ENCODE measurements at places on chromosomes 2 and 18. TPM values are rescaled to one million over a fixed set of nuclear protein-coding genes. Genes with fewer than 3 reads are reported as not detected.

- DNase-seq: no peak
- no peaks in the 10 kb centered on the region for H3K4me1 ChIP-seq
- no peak overlapping the region for H3K27ac ChIP-seq
- H3K27me3 ChIP-seq: peaks cover 2% of the 10 kb centered on the region
Observed at GRCh38 chr2:208228476-208228875, 26.4 kb downstream of the IDH1 start.

DNA sequence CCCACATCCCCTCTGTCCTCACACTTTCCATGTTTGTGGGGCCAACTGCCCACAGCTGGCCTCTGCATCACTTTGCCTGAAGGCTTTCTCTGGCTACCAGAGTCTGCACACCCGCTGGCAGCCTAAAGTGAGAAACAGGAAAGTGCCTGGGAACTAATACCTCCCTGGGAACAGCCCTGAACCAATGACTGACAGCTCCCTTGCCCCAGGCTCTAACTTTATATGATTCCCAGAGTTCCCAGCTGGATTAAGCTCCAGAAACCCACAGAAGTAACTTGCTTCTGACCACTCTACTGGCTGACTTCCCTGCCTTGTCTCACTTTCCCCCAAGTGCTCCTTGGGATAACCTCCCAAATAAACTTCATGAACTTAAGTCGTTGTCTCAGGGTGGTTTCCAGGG, 159.6 kb upstream of the LMAN1 start:
- H3K36me3 ChIP-seq: no peaks in the 10 kb centered on the region
- H3K27ac ChIP-seq: no peak overlapping the region
- no peak overlapping the region for H3K4me3 ChIP-seq
- H3K4me1 ChIP-seq: no peaks in the 10 kb centered on the region

- DNase-seq: no peak
- no peaks in the 10 kb centered on the region for H3K27me3 ChIP-seq
- no peak overlapping the region for H3K4me3 ChIP-seq
- no peak overlapping the region for H3K27ac ChIP-seq
Observed at GRCh38 chr2:103660947-103661346, 899.1 kb downstream of the TMEM182 start.

Gene CMPK2
- total RNA-seq: 9.8 TPM

Gene C2orf66
- not detected for total RNA-seq

DNA sequence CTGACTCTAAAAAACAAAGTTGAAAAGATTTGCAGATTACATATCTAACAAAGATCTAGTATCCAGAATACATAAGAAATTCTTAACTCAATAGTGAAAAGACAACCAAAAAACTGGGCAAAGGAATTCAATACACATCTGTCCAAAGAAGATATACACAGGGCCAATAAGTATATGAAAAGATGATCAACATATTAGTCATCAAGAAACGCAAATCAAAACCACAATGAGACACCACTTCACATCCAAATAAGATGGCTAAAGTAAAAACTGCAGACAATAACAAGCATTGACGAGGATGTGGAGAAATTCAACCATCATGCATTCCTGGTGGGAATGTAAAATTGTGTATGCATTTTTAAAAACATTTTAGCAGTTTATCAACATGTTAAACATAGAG, 256.0 kb downstream of the EIPR1 start:
- peaks cover 2% of the 10 kb centered on the region for H3K27me3 ChIP-seq
- no peak overlapping the region for H3K27ac ChIP-seq
- H3K4me3 ChIP-seq: no peak overlapping the region
- H3K4me1 ChIP-seq: no peaks in the 10 kb centered on the region
- no peaks in the 10 kb centered on the region for H3K36me3 ChIP-seq

DNA sequence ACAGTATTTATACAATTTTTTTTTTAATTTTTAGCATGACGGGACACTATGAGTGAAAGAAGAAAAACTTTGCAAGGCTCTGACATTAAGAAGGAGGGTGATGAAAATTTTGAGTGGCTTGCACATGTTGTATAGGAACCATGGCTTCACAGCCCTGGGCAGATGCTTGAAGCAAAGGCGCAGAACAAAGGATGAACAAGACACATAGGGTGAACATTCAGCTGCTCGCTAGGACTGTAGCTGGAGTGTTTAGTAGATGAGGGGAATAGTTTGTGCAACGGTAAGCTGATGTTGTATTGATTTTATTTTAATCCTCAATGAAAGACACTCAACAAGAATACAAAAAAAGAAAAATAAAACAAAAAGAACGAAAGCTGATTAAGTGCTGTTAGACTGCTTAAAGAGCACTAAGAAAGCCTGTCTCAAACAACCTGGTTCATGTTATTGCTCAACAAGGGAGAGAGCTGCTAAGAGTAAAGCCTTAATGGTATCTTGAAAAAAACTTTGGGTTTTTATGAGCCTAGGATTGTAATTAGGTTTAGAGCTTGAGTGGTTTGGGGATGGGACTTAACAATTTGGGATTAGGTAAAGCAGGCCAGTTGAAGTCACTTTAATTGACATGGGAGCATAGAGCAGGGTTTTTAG, 41.2 kb upstream of the GCFC2 start:
- no peak overlapping the region for H3K27ac ChIP-seq
- no peak overlapping the region for H3K4me3 ChIP-seq
- H3K27me3 ChIP-seq: peaks cover 2% of the 10 kb centered on the region
- no peak for DNase-seq

GRCh38 chr2:143357966-143358365, 228.7 kb downstream of the ARHGAP15 start:
- no peak overlapping the region for H3K4me3 ChIP-seq
- DNase-seq: no peak
- no peak overlapping the region for H3K27ac ChIP-seq
- H3K36me3 ChIP-seq: no peaks in the 10 kb centered on the region

Gene SLC14A1
- total RNA-seq: 2.2 TPM

DNA sequence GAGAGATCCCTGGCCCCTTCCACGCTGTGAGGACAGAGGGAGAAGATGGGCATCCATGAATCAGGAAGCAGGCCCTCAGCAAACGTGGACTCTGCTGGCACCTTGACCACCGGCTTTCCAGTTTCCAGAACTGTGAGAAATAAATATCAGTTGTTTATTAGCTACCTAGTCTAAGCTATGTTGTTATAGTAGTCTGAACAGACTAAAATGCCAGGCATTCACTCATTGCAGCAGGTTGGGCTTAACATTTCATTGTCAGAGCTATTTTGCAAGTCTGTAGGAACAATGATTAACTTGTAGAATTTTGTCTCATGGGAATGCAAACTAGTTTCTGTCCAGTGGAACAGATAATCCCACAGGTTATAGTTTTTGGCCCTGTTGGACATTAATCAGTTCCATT, 24.8 kb upstream of the TBC1D8 start:
- peaks cover 4% of the 10 kb centered on the region for H3K4me1 ChIP-seq
- H3K36me3 ChIP-seq: no peaks in the 10 kb centered on the region
- no peaks in the 10 kb centered on the region for H3K27me3 ChIP-seq
- H3K27ac ChIP-seq: no peak overlapping the region

Gene IL1RL1
- total RNA-seq: 0.35 TPM

Gene PLB1
- 0.28 TPM for total RNA-seq

- H3K4me1 ChIP-seq: no peaks in the 10 kb centered on the region
- no peaks in the 10 kb centered on the region for H3K36me3 ChIP-seq
- H3K4me3 ChIP-seq: no peak overlapping the region
- no peaks in the 10 kb centered on the region for H3K27me3 ChIP-seq
- no peak for DNase-seq
Observed at GRCh38 chr2:173221937-173222594, 132.6 kb upstream of the CDCA7 start.

DNA sequence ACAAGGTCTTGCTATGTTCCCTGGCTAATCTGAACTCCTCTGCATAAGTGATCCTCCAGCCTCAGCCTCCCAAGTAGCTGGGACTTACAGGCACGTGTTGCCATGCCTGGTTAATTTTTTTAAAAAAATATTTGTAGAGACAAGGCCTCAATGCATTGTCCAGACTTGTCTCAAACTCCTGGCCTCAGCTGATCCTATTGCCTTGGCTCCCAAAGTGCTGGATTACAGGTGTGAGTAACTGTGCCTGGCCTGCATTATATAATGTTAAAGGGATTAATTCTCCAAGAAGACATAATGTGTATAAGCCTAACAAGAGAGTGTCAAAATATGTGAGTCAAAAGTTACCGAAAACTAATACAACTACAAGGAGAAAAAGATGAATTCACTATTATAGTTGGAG, 32.2 kb downstream of the BUB1 start:
- H3K4me3 ChIP-seq: no peak overlapping the region
- H3K4me1 ChIP-seq: no peaks in the 10 kb centered on the region
- H3K27ac ChIP-seq: no peak overlapping the region
- no peaks in the 10 kb centered on the region for H3K27me3 ChIP-seq
- no peaks in the 10 kb centered on the region for H3K36me3 ChIP-seq

Gene REG1A
- 9.4 TPM for total RNA-seq

Gene CFC1
- total RNA-seq: not detected

- H3K27me3 ChIP-seq: peaks cover 2% of the 10 kb centered on the region
- no peaks in the 10 kb centered on the region for H3K36me3 ChIP-seq
- DNase-seq: no peak
- H3K4me3 ChIP-seq: no peak overlapping the region
- no peaks in the 10 kb centered on the region for H3K4me1 ChIP-seq
- H3K27ac ChIP-seq: no peak overlapping the region
Observed at GRCh38 chr18:31505156-31505555, 7.2 kb downstream of the DSG2 start.

GRCh38 chr18:9910661-9911060, 3.2 kb upstream of the VAPA start:
- DNase-seq: no peak
- H3K4me3 ChIP-seq: no peak overlapping the region
- H3K36me3 ChIP-seq: no peaks in the 10 kb centered on the region
- no peaks in the 10 kb centered on the region for H3K27me3 ChIP-seq
- peaks cover 6% of the 10 kb centered on the region for H3K4me1 ChIP-seq

Gene CYP26B1
- not detected for total RNA-seq

GRCh38 chr18:9130806-9131205, 5.8 kb upstream of the ANKRD12 start:
- peaks cover 3% of the 10 kb centered on the region for H3K4me1 ChIP-seq
- H3K27ac ChIP-seq: no peak overlapping the region
- H3K36me3 ChIP-seq: peaks cover 81% of the 10 kb centered on the region

DNA sequence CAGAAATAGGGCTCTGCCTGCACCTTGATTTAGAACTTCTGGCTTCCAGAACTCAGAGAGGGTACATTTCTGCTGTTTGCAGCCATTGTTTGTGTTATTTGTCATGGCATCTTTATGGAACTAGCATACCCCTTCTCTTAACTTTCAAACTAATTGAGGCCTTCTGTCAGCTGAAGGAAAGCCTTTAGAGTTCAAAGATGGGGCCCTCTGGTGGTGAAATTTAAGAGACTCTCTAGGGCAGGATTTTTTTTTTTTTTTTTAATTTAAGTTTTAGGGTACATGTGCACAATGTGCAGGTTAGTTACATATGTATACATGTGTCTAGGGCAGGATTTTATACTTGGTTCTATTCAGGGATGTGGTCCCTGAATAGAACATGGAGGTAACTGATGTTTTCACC, 260.6 kb upstream of the LINC00305 start:
- H3K27ac ChIP-seq: no peak overlapping the region
- no peaks in the 10 kb centered on the region for H3K4me1 ChIP-seq
- H3K4me3 ChIP-seq: no peak overlapping the region
- DNase-seq: no peak
- H3K36me3 ChIP-seq: no peaks in the 10 kb centered on the region
- H3K27me3 ChIP-seq: no peaks in the 10 kb centered on the region
